ENCODE measurements at places on chromosomes 1 and 21.

DNA sequence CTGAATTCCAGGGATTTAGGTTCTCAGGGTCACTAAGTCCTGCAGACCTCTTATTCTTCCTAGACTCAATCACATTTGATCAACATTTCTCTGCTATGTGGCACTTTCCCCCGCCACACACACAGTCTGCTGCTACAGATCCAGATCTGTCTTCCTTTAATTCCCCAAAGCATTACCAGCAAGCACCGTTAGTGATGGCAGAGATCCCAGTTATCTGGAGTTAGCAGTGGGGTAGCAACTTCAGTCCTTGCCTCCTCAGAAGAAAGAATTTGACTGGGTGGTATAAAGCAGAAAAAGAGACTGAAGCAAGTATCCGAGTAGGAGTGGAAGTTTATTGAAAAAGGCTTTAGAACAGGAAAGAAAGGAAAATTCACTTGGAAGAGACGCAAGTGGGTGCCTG is 100.4 kb upstream of the ETV3 start:
- no peak overlapping the region for H3K27ac ChIP-seq
- no peaks in the 10 kb centered on the region for H3K4me1 ChIP-seq
- H3K36me3 ChIP-seq = no peaks in the 10 kb centered on the region

DNA sequence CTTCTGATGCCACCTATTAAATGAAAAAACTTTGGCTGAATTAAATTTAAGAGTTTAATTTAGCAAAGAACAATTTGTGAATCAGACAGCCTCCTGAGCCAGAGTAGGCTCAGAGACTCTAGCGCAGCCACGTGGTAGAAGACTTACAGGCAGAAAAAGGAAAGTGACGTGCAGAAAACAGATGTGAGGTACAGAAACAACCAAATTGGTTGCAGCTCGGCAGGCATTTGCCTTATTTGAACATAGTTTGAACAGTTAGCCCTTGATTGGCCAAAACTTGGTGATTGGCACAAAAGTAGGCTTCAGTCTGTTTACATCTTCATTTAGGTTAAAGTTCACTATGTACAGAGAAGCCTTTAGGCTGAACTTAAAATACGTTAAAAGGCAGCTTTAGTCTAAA is 22.9 kb downstream of the TCP10L start:
- no peaks in the 10 kb centered on the region for H3K36me3 ChIP-seq
- H3K27me3 ChIP-seq = peaks cover 5% of the 10 kb centered on the region
- no peak for DNase-seq
- no peak overlapping the region for H3K4me3 ChIP-seq

- no peaks in the 10 kb centered on the region for H3K4me1 ChIP-seq
- no peak for DNase-seq
- H3K36me3 ChIP-seq = peaks cover 1% of the 10 kb centered on the region
- peaks cover 1% of the 10 kb centered on the region for H3K27me3 ChIP-seq
- no peak overlapping the region for H3K27ac ChIP-seq
Observed at GRCh38 chr1:65393928-65394327, 26.5 kb upstream of the LEPR start.

DNA sequence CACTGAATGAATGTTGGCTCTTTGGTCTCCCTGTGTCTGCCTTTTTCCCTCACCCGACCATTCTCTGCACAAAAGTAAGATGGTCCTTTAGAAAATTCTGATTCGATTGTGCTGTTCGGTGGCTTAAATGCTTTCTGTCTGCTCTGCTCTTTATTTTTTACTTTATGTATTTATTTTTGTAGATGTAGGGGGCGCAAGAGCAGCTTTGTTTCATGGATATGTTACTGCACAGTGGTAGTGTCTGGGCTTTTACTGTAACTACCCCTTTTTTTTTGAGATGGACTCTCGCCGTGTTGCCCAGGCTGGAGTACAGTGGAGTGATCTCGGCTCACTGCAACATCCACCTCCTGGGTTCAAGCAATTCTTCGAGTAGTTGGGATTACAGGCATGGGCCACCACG is 15.7 kb downstream of the NLRP3 start:
- H3K27ac ChIP-seq = no peak overlapping the region
- H3K36me3 ChIP-seq = no peaks in the 10 kb centered on the region
- H3K27me3 ChIP-seq = no peaks in the 10 kb centered on the region

DNA sequence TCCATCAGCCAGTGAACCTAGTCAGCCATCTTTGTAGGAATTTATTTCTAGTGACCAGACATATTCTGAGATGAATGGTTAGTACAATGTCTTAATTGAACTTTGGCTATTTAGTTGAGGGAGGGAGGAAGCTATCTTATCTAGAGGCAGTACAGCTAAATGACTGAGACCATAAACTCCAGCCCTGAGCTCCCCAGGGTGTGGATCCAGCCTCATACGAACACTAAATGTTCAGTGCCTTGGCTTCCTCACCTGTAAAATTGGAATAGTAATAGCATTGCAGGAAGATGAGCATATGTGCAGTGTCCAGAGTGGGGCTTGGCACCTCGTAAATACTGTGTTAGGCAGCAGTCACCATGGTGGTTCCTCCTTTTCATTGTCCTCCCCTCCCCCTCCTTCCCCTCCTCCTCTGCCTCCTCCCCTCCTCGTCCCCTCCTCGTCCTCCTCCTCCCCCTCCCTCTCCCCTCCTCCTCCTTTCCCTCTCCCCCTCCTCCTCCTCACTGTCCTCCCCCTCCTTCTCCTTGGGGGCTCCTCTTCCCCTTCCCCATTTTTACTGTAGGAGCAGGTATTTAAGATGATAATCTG is 108.2 kb downstream of the GALNT2 start:
- peaks cover 16% of the 10 kb centered on the region for H3K36me3 ChIP-seq
- H3K27me3 ChIP-seq = no peaks in the 10 kb centered on the region
- no peak overlapping the region for H3K4me3 ChIP-seq
- peak overlapping the region; percentile 35 for H3K27ac ChIP-seq
- H3K4me1 ChIP-seq = peaks cover 17% of the 10 kb centered on the region

DNA sequence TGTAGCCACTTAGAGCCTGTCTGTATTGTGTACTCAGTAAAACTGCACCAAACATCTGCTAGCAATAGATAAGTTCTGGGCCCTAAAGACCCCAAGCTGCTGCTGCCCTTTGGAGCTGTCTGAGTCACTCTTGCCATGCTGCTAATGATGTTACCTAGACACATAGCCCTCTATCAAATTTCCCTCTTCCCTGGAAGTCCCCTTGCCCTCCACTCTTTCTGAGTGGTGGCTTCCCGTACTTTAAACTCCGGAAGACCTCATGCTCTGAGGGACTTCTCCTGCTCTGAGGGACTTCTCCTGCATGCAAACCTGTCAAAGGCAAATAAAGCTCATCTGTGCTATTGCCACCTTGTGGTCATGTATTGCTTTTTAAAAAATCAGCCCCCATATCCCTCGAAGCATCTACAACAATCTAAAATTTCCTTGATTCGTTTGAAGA is 34.0 kb downstream of the FH start:
- H3K4me3 ChIP-seq = no peak overlapping the region
- no peak overlapping the region for H3K27ac ChIP-seq
- H3K36me3 ChIP-seq = no peaks in the 10 kb centered on the region

DNA sequence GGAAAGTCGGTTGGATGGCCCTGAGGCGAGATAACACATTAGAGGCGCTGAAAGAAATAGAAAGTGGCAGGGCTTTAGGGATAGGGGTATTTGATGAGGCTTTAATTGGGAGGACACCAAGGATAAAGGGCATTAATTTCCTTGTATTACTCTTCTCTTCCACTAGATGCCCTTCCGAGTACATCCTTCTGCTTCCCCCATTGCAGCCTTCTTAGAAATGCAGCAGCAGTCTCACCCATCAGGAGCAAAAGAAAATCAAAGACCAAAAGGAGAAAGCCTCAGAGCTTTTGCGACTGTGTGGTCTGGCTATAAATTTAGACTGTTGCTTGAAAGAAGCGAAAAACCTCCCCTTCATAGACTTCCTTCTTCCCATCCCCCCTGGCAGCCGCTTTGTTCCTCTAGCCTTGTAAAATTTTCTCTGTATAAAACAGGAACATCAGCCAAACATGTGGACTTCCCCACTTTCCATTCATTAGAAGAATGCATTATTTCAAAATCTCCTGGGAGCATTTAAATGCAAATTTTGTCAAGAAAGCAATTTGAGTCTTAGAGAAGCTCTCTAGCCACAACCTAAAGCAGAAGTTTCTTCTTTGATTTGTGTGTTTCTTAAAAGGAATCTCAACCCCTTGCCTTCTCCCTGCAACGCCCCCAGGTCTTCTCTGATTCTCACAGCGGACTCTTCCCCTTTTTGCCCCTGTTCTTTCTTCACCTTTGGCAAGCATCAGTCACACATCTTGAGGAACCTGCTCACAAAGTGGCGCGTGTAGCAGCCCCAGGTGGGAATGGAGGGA is 76.6 kb downstream of the NDUFS5 start:
- H3K36me3 ChIP-seq = no peaks in the 10 kb centered on the region
- H3K4me3 ChIP-seq = peak overlapping the region; percentile 54
- no peaks in the 10 kb centered on the region for H3K27me3 ChIP-seq
- peaks cover 44% of the 10 kb centered on the region for H3K4me1 ChIP-seq
- H3K27ac ChIP-seq = peak overlapping the region; percentile 10
- DNase-seq = peak; percentile 36

DNA sequence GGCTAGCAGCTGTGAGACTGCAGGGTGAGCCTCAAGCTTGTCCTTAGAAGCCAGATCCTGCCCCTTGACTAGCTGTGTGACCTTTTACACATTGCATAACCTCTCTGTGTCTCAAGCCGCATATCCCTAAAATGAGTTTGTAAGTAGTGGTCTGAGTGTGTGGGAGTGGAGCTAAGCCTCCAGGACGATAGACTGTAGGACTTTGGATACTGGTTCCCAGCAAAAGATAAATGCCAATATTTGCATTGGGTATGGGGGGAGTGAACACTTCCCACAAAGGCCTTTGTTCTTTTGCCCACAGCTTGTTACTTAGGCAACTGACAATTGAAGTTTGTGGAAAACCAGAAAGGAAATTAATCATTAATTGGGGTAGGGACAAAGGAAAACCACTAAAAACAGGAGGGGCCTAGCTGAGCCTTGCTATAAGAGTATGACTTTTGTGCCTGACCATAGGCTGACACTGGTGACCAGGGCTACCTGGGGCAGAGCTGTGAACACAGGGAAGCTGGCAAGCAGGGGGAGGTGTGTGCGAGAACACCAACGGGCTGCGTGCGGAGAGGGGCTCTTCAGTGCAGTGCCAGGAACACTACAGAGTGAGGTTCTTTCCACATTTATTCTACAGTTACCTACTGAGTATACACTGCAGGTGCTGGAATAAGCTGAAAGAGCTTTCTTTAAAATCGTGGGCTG is 102.4 kb upstream of the ETV3 start:
- DNase-seq = no peak
- H3K4me3 ChIP-seq = no peak overlapping the region
- no peaks in the 10 kb centered on the region for H3K36me3 ChIP-seq
- H3K27me3 ChIP-seq = peaks cover 1% of the 10 kb centered on the region
- H3K4me1 ChIP-seq = no peaks in the 10 kb centered on the region
- H3K27ac ChIP-seq = no peak overlapping the region

- no peaks in the 10 kb centered on the region for H3K4me1 ChIP-seq
- H3K27ac ChIP-seq = no peak overlapping the region
- no peak for DNase-seq
- H3K4me3 ChIP-seq = no peak overlapping the region
Observed at GRCh38 chr1:56188855-56189254, 390.5 kb downstream of the PLPP3 start.

GRCh38 chr1:186717286-186717685 is 37.1 kb upstream of the PTGS2 start:
- DNase-seq = no peak
- H3K36me3 ChIP-seq = no peaks in the 10 kb centered on the region
- H3K27ac ChIP-seq = no peak overlapping the region
- H3K4me3 ChIP-seq = no peak overlapping the region

GRCh38 chr1:226653311-226653921 is 85.7 kb downstream of the ITPKB start:
- peaks cover 59% of the 10 kb centered on the region for H3K4me1 ChIP-seq
- DNase-seq = peak; percentile 46
- H3K36me3 ChIP-seq = peaks cover 3% of the 10 kb centered on the region
- H3K4me3 ChIP-seq = peak overlapping the region; percentile 86

GRCh38 chr1:198118134-198118533 is 38.7 kb upstream of the NEK7 start:
- peaks cover 7% of the 10 kb centered on the region for H3K27me3 ChIP-seq
- no peak overlapping the region for H3K27ac ChIP-seq
- H3K4me1 ChIP-seq = no peaks in the 10 kb centered on the region

DNA sequence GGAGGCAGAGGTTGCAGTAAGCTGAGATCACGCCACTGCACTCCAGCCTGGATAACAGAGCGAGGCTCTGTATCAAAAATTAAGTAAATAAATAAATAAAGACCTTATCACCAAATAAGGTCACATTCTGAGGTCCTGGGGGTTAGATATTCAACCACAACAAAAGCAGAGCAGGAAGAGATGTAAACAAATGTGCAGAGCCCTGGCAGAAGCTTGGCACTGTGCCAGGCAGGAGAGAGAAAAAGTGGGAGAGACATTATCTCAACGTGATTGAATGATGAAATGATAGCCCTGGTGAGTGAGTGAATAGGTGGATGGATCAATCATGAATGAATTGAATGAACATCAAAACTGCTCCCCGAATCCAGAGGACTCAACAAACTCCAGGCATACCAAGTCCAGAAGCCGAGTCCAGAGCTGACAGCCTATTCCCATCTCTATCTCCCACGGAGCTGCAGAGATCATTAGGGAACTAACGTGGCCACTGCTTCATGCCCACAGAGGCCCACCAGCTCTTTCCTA is 150.7 kb downstream of the TOMM20 start:
- DNase-seq = no peak
- H3K27me3 ChIP-seq = no peaks in the 10 kb centered on the region
- H3K4me1 ChIP-seq = peaks cover 39% of the 10 kb centered on the region
- H3K27ac ChIP-seq = peak overlapping the region; percentile 97
